ENCODE measurements at places on chromosomes 6 and 20.
A peak's percentile ranks its signal among the peaks of the same experiment; 100 is the strongest.

GRCh38 chr6:41247882-41248705 lies 19.9 kb downstream of the TREML4 start:
- no peak for DNase-seq

GRCh38 chr6:154907291-154907690 lies 87.8 kb upstream of the TIAM2 start:
- DNase-seq = no peak

- DNase-seq = no peak
These were observed 29.5 kb upstream of the SALL4 start for GRCh38 chr20:51831866-51832265.

DNA sequence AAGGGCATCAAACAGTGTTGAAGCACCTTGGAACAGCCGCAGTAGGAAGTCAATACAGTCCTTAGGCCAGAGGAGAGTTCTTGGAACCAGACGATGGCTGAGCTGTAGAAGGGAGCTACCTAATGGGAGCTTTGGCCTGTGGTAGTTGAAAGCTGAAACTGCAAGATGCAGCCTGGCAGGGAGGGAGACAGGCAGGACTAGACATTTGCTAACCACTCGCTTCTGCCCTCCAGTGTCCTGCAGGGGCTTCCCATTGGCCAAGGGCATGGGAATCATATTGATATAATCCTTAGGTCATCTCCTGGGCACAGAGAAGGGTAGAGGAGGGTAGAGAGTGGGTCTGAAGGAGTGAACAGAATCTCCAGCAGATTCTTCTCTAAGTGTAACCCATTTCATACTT lies 60.4 kb downstream of the TPD52L1 start:
- no peak for DNase-seq

- DNase-seq = peak; percentile 63
These were observed 2.8 kb downstream of the UNC5CL start for GRCh38 chr6:41036186-41036585.

- no peak for DNase-seq
These were observed 208.6 kb upstream of the AGPAT4 start for GRCh38 chr6:161482517-161482858.

GRCh38 chr6:119187596-119187995 lies 109.1 kb upstream of the FAM184A start:
- no peak for DNase-seq

DNA sequence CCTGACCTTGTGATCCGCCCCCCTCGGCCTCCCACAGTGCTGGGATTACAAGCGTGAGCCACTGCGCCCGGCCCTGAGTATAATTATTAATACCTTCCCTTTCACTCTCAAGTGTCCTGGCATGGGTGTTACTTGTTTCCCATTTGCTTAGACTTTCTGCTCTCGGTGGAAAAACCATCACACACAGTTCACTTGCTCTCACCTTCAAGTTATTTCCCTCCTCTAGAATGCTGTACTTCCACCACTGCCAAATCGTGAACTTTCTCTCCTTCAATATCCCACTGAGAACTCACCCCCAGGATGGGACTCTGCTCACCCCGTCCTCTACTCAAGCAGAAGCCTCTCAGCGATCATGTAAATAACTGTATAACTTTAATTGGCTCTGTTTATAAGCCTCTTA lies 4.6 kb upstream of the HIVEP1 start:
- no peak for DNase-seq

DNA sequence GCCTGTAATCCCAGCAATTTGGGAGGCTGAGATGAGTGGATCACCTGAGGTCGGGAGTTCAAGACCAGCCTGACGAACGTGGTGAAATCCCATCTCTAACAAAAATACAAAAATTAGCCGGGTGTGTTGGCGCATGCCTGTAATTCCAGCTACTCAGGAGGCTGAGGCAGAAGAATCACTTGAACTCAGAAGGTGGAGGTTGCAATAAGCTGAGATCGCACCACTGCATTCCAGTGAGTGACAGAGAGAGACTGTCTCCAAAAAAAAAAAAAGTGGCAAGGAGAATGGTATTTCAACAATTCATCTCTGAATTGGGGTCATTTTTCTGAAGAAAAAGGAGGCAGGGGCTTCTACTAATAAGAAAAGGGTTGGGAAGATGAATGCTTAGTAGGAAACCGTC lies 111.5 kb upstream of the NHSL1 start:
- DNase-seq = no peak

GRCh38 chr6:40932953-40933352 lies 106.1 kb downstream of the UNC5CL start:
- DNase-seq = no peak

DNA sequence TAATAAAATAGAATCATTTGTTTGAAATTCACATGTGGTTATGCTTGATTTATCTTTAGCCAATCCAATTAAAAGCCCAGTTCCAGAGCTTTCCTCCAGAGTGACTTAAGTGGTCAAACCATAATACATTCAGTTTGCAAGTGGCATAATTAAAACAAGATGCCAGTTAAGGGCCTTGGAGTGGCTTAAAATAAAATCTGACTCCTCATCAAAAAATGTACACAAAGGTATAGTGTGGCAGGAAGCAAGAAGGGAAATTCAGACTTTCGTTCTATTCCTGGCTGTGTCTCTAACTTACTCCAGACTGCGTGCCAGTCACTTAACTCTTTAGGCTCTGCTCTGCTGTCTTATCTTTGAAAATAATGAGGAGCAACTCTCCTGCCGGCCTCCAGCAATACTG lies 251.3 kb upstream of the PRND start:
- no peak for DNase-seq

DNA sequence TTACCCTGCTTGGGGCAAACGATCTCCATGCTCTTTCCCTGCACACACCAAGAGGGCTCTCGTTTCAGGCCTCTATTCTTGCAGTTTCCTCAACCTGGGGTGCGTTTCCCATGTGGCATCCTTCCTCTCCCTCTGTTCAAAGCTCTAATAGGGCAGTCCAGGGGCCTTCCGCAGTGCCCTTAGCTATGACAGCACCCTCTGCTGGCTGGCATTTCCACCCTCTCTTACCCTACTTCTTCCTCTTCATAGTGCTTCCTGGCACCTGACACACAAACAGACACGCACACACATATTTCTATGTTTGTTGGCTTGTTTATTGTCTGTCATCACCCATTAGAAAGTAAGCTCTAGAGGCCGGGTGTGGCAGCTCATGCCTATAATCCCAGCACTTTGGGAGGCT lies 294.0 kb downstream of the CLIC5 start:
- DNase-seq = no peak

DNA sequence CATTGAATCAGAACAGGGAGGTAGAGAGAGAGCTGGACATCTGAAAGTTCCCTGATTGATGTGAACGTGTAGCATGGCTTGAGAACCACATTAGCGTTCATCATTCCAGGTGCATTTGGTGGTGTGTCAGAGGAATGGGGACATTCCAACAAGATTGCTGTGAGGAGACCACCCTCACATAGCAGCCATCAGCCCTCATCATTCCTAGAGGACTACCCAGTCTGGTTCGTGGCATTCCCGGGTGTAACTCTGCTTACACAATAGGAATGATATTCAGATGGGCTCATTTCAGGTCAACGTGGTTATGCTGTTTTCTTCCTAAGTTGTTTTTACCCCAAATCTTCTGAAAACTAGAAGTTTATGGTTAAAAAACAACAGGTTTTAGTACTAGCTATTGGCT lies 62.2 kb upstream of the KLHL31 start:
- no peak for DNase-seq

DNA sequence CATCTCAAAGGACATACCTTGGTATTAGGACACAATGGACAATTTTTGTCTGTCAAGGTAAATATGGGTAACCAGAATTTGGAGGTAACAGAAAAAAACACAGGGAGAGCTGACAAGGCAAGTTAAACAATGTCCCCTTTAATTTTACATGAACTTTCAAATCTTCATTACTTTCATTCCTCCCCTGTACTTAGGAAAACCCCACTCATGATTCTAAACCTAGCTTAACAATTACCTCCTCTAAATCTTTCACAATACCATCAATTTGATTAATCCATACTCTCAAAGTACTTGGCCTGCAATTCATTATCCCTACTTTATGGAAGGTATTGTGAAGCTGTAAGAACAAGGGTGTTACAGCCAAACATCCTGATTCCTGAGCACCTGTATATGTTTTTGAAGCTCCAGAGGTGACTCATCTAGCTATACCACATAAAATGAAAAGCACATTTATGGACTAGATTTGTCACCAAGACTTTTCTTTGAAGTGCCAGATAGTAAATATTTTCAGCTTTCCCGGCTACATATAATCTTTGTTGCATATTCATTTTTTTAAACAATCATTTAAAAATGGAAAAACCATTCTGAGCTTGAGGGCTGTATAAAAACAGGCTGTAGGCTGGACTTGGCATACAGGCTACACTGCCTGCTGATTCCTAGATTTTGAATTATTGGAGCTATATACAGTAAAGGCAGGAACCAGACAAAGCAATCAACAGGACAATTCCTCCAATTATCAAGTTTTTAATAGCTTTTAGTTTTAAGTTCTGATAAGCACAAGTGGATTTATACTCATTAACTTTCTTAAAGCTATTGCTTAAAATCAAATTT lies 22.9 kb downstream of the DEK start:
- DNase-seq = peak; percentile 96

DNA sequence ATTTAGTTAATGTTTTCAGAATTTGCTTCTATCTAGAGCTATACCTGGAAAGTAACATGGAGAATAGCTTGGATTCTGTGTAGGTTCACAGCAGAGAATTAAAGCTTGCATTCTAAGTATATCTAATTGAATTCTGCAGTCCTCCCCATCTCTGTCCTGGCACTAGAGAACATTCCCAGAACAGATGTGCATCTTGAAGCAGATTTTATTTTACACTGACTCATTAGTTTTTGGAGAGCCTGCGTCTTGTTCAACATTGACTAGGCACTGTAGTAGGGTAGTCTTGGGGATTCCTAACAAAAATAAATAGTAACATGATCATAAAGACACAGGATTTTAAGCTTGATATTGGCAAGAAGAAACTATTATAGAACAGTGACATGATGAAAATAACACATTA lies 36.2 kb upstream of the BAG2 start:
- DNase-seq = no peak

- no peak for DNase-seq
These were observed 43.3 kb downstream of the SLC22A23 start for GRCh38 chr6:3413592-3413991.

DNA sequence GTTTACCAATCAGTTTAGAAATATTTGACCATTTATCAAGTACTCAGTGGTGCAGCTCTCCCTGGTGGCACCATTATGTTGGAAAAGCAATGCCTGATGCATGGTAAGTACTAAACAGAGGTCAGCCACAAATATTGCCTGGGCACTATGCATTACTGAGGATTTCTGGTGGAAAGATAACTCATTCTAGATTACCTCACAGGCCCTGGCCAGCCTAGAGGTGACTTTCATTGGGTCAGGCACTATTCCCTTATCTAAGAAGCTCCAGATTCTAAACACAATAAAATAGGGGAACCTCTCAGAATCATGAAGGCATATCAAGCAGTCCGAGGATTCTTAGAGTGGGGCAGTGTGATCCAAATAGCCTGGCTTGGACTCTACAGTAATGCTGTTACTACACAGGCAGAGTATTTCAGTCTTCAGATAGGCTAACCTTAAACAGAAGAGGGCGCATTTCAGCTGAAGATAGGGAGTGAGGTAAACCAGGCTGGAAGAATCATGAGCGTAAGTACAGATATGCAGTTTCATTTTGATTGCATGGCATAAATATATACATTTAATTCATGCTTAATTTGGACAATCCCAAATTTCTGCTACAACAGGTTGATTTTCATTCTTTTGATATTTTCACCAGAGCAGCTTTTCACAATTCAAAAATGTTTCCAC lies 12.1 kb downstream of the LGSN start:
- peak; percentile 46 for DNase-seq

- no peak for DNase-seq
These were observed 3.7 kb upstream of the MTG2 start for GRCh38 chr20:62179162-62179504.

GRCh38 chr6:118739696-118740353 lies 88.4 kb upstream of the CEP85L start:
- no peak for DNase-seq

DNA sequence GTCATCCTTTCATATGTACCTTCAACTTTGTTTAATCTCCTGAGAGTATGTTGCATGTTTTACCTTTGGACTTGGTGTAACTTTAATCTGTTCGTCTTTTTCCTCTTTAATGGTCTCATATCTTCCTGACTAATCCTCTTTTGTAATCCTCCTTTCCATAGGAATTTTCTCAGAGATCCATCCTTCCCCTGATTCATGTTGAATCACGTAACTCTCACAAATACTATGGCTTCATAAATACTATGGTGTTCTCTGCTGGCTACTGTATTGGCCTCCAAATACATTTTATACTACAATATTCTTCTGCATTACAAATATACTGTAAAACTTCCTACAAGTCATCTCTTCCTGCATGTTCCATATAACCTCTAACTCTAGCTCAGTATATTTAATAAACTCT lies 317.7 kb upstream of the ADGRB3 start:
- DNase-seq = no peak

DNA sequence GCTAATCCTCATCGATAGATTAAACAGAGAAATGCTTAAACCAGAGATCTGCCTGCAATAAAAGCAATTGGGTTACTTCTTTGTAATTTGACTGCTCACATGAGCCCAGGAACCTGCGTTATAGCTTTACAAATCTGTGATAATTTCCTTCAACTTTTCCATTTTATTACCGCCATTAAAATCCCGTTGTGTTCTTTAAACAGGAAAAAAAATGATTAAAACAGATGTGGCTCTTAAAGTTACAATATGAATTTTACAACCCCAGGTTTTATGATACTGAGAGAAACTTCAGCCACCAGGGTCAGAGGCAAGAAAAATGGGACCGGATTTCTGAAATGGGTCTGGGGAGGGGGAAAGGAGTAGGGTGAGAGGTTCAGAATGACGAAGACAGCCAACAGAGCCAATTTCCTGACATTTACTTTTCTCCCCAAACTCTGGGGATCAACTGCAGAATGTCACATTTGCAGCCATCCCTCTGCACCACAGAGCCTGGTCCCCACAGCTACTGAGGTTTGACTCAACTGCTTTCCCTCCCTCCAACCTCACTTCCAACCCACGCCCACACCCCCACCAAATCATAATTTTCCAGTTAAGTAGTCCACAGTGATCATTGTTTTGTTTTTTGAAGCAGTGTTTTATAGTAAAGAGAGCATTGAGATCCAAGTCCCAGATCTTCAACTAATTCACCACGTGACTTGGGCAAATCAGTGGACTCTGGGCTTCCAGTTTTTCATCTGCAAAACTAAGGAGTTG lies 77.6 kb upstream of the EYA2 start:
- DNase-seq = no peak

DNA sequence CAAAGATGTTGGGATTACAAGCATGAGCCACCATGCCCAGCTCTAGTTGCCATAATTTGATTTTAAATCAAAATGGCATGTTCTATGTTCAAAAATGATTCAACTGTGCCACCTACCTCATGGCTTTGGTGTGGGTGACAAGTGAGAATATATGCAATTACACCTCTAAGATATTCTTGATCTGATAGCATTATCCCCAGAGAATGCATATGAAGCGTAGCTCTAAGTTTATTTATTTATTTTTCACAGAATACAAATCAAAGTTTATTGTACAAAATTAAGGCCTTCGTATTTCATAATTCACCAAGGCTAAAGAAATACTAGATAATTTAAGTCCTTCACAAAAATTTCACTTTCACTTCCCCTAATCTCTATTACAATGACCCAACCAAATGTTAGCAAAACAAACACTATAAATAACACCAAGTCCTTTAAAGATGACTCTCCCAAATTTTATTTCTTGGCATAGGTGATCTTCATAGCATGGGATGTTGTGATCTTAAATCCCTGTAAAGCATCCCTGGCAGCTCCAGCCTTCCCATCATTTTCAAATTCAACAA lies 205.9 kb upstream of the TAB2 start:
- no peak for DNase-seq

GRCh38 chr6:136677822-136678221 lies 114.5 kb downstream of the MAP3K5 start:
- no peak for DNase-seq

Measured in SW480 (cell line).